Stimulated activated CD4-positive, alpha-beta T cell treated with anti-CD3 and anti-CD28 coated beads, Interleukin-1b, Interleukin-23, amount 100 ng/mL, for 48 hours (primary cell): ENCODE measurements at places on chromosomes 7 and 10.
A peak's percentile ranks its signal among the peaks of the same experiment; 100 is the strongest.

GRCh38 chr7:42549866-42550485 is 313.0 kb upstream of the GLI3 start:
- DNase-seq = no peak

- DNase-seq = no peak
Observed at GRCh38 chr7:155292680-155293226, 4.9 kb upstream of the INSIG1 start.

DNA sequence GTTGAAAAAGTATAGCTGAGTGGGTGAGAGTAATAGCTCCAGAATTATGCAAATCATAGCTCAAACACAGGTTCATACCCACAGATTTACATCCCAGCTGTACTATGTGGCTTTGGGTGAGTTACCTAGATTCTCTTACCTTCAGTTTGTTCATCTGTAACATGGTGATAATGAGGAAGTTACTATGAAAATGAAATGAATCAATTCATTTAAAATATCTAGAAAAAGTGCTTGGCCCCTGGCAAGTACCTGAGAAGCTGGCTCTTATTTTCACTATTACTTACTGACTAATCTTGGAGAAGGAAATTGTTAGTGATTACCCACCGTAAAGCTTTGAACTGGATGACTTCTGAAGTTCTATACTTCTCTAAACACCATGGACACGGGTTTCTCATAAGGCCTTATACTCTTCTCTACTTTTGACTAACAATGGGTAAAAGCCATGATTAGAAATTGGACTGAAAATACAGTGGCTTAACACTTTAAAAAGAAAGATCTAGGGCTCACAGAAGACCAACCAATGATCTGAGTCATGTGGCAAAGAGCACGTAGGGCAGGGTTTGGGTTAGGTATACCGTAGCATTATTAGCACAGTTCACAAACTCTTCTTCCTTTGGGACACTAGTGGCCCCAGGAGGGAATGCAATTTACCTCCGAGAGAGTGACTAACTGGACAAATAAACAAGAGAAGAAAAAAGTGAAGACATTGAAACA is 149.2 kb downstream of the PLPP4 start:
- no peak for DNase-seq

DNA sequence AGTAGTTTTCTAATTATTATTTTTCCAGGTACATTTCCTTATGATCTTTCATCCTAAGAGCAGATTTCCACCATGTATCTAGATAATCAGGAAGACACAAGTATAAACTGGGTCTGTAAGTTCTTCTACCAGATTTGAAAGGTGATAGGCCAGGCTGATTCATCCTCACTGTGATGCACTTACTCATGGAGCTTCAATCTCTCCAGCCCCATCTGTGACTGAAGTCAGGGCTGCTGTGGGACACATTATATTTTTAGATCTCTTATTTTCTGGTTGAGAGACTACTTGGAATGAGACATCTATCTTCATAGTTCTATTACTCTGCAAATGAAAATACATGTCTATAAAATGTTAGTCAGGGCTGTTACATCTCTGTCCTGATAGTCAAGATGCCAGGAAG is 85.5 kb upstream of the SLC25A13 start:
- no peak for DNase-seq

- peak; percentile 24 for DNase-seq
Observed at GRCh38 chr10:78547397-78547796, 513.7 kb downstream of the RPS24 start.

- DNase-seq = no peak
Observed at GRCh38 chr7:152145853-152146466, 120.5 kb downstream of the GALNT11 start.

GRCh38 chr10:69576334-69577011 is 3.3 kb upstream of the NEUROG3 start:
- no peak for DNase-seq
